ENCODE measurements at places on chromosomes 5 and 9. TPM values are rescaled to one million over a fixed set of nuclear protein-coding genes. Genes with fewer than 3 reads are reported as not detected.

The NCS1 gene
- total RNA-seq, result 50.3 TPM

The LSM11 gene
- 7.5 TPM for total RNA-seq

The WNK2 gene
- total RNA-seq, result 37.2 TPM

The ANKRD34B gene
- total RNA-seq, result not detected

The OGN gene
- total RNA-seq, result 154 TPM

The CER1 gene
- total RNA-seq, result not detected

The FAM174A gene
- total RNA-seq, result 16.6 TPM

The ALDH1A1 gene
- 452 TPM for total RNA-seq

The SPATA31D4 gene
- total RNA-seq, result not detected
